NCI-H2081 treated with DMSO at 0.1 percent for 48 hours (cell line): ENCODE measurements at places on chromosomes 7 and 10.

DNA sequence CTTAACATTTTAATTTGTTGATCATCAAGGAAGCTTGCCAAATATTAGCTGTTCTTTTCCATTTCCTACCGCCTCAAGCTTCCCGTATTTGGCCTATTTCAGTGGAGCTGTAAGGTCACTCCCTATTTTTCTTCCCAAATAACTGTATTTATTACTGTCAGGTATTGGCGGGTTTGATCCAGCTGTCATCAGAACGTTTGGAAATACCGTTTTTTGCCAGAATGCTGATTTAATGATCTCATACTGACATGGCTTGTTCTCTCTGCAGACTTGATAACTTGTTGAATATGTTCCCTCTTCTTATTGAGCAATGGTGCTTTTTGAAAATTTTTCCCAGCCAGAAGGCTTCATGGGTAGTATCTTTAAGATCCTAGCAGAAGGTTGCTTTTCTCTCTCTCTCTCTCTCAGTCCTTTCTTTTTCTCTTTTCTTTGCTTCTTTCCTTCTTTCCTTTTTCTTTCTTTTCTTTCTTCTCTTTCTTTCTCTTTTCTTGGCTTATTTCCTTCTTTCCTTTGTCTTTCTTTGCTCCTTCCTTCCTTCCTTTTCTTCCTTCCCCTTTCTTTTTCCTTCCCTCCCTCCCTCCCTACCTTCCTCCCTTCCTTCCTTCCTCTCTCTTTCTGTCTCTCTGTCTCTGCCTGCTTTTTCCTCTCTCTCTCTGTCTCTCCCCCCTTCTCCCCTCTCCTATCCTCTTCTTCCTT lies 42.1 kb downstream of the CUX1 start:
- DNase-seq, result no peak

DNA sequence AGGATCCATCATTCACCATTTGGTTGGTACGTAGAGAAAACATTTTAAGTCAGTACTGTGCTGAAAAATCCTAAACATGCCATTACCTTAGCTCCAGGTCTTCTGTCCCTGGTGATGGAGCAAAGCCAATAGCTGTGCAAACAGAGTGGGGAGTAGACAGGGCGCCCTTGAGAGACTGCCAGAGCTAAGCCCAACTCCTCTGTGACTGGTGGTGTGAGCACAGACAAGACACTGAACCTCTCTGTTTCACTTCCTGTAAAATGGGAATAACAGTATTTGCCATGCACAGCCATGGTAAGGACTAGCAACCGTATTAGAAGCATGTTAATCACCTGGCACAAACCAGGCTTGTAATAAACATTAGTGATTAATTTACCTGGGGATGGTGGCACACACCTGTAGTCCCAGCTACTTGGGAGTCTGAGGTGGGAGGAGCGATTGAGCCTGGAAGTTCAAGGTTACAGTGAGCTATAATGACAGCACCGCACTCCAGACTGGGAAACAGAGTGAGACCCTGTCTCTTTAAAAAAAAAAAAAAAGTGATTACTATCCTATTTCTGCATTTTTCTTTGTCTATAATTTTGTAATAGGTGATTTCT lies 28.7 kb downstream of the LYZL1 start:
- DNase-seq, result no peak

- no peak for DNase-seq
Observed at GRCh38 chr10:47192273-47192672, 107.7 kb upstream of the GDF10 start.

- DNase-seq, result no peak
Observed at GRCh38 chr10:103706762-103707161, 148.6 kb downstream of the SH3PXD2A start.

DNA sequence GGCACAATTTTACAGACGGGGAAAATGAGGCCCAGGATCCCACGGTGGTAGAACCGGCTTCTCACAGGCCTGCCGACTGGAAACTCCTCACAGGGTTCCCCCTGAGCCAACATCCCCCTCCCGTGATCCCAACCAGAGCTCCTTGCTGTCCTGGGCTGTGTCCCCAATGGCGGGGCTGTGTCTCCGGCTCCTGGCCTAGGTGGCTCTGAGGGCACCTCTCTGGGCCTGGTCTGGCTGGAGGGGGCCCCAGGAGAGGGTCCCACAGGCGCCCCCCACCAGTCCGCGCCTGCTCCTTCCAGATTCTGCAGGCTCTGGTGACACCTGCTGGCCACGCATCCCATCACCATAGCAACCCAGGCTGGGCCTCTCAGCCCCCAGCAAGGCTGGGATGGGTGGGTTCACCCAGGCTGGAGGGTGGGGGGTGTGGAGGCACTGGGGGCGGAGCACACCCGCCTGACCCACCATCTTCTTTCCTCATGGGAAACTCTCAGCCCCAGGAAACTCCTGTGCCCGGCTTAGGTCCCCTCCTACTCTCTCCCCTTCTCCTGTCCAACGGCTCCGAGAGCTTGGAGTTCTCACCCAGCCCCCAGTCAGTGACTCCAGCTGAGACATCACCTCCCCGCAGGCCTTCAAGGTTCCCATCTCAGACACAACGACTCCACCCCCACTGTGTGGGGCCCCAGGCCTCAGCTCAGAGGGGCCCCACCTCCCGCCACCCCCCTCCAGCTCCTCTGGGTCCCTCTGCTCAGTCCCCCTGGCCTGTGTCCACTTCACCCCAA lies 27.1 kb upstream of the TNRC18 start:
- no peak for DNase-seq

DNA sequence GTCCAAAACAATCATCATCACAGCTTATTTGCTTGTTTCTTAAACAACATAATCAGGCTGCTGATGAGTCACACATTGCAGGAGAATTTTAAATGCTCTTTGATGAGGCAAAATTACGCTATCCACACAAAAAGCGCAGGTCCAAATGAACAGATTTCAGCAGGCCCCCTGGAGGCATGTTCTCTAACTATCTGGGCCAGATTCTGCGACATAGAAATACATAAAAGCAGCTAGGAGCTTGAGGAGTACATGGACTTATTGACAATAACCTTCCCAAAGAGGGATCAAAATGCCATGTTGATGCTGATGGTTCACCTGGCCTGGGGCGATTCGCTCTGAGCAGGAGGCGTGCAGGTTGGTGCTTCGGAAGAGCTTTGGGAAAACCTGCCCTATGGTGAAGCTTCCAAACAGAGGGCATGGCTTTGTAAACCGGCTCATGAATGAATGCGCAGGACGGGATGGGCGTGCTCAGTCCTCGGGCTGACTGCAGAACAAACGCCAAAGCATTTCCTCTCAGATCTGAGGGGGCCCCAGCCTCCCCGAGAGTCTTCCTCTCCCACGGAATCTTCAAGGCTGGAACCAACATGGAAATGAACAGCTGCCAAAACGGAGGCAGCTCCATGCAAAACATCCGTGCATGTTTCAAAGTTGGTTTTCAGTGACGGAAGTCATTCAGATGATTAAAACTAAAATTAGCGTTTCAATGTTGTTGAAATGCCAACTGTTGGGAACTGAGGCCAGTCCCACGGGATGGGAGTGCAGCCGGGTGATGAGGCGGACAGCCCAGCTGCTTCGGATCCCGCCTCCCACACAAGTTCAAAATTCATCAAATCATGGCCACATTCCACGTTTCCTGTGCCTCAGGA lies 179.6 kb downstream of the TCERG1L start:
- no peak for DNase-seq

- no peak for DNase-seq
Observed at GRCh38 chr7:1848013-1848640, 178.1 kb downstream of the ELFN1 start.

- no peak for DNase-seq
Observed at GRCh38 chr10:78348411-78349164, 314.9 kb downstream of the RPS24 start.

- DNase-seq, result no peak
Observed at GRCh38 chr10:53904506-53905241, 896.4 kb downstream of the PCDH15 start.

DNA sequence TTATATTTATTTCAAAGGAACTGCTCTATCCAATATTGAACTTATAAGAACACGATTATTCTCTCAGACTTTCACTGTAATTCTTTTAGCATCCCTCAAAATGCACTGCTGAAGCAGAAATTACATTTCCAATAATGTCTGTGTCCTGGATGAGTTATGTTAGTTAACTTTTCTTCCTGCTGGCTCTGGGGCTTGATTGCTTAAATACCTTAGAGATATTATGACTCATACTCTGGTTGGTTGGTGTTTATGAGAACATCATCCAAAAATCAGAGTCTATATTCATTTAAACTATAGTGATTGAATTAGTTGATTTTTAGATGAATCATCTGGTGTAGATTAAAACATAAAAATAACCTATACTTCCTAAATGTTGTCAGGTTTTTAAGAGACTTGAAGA lies 246.3 kb upstream of the VWC2 start:
- no peak for DNase-seq

GRCh38 chr7:45627691-45628456 lies 53.7 kb downstream of the ADCY1 start:
- DNase-seq, result no peak
